NCI-H526 (cell line): ENCODE measurements at places on chromosomes 4 and X.

- no peak for DNase-seq
Measured at GRCh38 chr4:99275885-99276284, 14.9 kb downstream of the ADH1A start.

GRCh38 chr4:109091727-109092409, 210.6 kb downstream of the COL25A1 start:
- DNase-seq, result no peak

GRCh38 chrX:100090931-100091330, 319.1 kb downstream of the PCDH19 start:
- DNase-seq, result no peak

DNA sequence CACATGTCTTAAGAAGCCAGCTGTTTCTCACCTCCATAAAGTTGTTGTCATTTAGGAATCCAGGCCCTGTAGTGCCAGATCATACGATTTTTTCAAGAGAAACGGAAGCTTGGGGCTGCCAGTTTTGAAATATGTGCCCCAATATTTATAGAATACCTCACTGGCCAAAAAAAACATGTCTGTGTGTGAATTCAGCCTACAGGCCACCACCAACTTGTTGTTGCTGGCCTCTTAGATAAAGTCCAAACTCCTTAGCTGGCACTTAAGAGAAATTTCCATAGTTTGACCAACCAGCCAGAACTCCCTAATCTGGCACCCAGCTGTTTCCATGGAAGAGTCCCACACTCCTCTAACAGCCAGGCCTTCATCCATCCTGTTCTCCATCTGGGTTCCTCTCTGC, 74.1 kb downstream of the WDR19 start:
- no peak for DNase-seq

DNA sequence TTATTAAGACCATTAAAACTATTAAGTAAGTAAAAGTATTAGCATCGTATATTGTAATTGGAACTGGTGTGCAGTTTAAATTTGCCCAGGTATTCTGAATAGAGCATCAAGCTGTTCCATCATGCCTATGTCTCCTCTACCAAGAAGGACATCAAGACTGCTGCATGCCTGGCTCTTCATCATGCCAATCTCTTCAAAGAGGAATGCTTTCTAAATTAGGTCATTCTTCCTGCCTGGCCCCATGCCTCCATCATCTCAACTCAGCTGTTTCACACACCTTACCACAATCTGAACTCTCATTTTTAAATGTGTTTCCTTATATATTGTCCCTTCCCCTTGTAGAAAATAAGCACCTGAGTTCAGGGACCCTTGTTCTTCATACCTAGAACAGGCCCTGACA, 270.5 kb upstream of the PPARGC1A start:
- DNase-seq, result no peak

DNA sequence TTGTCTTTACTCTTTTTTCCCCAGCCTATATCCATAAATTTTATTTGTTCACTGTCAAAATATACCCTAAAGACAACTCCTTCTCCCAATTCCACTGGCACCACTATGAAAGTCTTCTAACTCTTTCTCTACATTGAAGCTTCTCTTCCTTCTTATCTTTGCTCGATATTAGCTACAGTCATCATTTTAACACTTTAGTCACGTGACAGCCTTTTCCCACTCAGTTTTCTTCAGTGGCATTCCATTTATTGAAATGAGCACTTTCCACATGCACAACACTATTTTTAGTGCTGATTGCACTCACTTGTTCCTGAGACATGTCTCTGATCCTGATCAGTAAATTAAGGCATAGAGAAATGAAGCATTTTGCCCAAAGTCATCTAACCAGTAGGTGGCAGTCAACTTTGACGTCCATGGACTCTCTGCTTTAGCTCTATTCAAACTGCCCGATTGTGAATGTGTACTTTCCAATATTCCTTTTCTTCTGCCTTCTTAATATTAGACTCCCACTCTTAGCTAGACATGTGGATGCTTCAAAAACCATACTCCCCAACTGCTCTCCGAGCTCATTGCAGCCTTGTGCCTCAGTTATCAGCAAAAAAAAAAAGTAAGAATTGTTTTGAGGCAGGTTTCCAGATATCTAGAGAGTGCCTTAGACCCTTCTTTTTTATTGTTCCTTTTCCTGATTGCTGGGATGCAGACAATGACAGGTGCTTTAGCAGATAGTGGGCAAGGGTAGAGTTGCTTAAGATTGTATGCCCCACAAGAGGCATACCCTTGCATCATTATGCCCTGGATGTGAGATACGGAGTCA, 394.4 kb upstream of the ADGRL3 start:
- peak; percentile 7 for DNase-seq

- no peak for DNase-seq
Measured at GRCh38 chr4:164188236-164188635, 565.7 kb upstream of the SMIM31 start.

DNA sequence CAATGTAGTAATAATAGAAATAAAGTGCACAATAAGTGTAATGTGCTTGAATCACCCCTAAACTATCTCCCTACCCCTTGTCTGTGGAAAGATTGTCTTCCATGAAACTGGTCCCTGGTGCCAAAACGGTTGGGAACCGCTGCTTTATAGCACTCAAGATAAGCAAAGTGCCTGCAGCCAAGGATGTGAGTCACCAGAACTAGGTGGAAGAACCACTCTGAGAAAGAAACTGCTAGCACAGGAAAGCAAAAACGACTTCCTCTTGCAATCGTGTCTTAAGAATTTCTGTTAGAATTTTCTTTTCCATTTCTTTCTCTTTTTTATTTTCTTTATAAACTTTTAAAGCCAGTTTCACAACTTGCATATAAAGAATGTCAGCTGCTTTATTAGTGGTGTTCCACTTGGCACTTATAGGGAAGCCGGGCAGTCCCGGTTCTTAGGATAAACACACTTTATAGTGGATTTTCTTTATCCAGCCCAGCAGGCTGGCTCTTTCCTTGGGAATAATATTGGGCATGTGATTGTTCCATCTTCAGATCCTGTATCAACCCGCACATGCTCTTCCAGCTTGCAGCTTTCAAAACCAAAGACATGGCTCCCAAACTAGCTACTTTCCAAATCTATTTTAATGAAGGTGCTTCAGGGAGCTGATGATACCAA, 32.3 kb upstream of the CXCL8 start:
- DNase-seq, result no peak

DNA sequence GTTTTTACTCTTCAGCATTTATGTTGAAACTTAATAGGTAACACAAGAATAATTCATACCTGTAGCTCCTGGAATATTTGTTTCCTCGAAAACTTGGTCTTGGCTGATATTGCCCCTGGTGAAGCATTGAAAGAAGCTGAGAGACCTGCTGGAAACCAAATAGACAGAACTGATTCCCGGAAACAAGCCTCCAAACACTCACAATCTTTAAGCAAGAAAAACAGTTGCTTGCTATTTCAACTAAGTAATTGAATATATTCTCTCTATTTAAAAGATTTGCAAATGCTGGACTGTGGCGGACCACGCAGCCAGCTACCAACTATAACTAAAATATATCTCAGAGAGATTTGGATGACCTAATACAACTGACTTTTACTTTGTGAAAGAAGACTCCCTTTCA, 3.6 kb downstream of the PCDH18 start:
- no peak for DNase-seq

GRCh38 chr4:78683352-78683751, 92.8 kb upstream of the BMP2K start:
- no peak for DNase-seq

GRCh38 chr4:11232015-11232414, 196.7 kb downstream of the HS3ST1 start:
- no peak for DNase-seq

GRCh38 chrX:110442635-110443034, 84.0 kb downstream of the RTL9 start:
- peak; percentile 9 for DNase-seq

DNA sequence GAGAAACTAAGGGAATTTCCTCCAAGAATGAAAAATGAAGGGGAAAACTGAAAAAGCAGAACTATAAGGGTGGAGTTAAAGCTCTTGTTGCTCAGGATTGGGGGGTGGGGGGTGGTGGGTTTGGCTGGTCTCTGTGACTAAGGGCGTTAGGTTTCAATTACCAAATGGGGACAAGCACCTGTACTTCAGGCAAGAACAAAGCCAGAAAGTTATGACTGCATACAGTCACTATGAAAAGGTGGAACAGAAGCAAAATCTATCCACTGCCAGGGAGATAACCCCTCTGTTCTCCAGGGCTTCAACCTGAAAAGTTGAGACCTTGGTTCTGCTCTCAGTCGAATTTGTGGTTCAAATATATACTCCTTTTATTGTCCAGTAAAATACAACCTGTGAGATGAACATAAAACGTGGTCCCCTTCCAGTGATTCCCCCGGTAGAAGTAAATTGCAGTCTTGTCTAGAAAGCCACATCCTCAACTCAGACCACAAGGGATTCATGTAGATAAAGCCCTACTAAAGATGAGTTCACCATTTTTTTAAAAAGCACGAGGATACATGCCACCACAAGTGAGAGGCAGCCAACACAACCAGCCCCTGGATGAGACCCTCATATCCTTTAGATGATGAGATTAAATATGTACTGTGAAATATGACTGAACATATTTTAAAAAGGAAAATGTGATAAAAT, 257.1 kb upstream of the RPS6KA3 start:
- no peak for DNase-seq

GRCh38 chr4:84167564-84167963, 331.5 kb downstream of the NKX6-1 start:
- peak; percentile 0 for DNase-seq

GRCh38 chrX:40273356-40274050, 175.7 kb upstream of the BCOR start:
- no peak for DNase-seq

- DNase-seq, result peak; percentile 13
Measured at GRCh38 chr4:2907706-2908293, 55.4 kb downstream of the NOP14 start.

GRCh38 chrX:49039598-49040375, 3.4 kb downstream of the TFE3 start:
- DNase-seq, result peak; percentile 41

DNA sequence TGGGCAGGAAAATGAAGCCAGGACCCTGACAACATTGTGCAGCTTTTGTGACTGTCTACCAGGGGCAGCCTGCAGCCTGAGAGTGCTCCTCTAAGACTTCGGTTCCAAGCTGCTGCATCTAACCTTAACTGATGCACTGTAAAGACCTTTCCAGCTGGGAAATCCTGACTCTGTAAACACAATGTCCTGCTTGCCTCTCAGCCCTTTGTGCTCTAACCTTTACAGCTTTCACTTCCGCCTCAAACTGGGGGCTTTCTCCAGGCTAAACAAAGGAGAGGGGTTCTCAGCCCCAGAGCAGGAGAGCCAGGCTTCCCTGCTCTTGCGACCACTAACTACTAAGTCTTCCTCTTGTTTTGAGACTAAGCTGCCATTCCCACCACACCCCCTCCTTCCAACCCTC, 19.3 kb upstream of the RASL11B start:
- DNase-seq, result no peak

- DNase-seq, result no peak
Measured at GRCh38 chr4:146247356-146247755, 33.0 kb downstream of the REELD1 start.

DNA sequence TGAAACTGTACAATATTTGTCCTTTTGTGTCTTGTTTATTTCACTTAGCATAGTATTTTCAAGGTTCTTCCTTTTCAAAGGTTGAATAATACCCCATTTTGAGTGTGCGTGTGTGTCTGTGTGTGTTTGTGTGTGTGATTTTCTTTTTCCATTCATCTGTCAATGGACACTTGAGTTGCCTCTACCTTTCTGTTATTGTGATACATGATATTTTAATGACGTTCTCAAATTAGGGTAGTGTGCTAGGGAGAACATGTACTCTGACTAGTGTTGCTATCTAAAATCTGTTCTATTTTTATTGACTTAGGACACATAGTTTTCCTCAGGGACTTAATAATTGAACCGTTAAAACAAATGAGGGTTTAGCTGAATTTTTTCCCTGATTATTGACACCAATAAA, 9.9 kb downstream of the MMRN1 start:
- no peak for DNase-seq

GRCh38 chrX:71533851-71534561, 1.1 kb downstream of the OGT start:
- peak; percentile 60 for DNase-seq

DNA sequence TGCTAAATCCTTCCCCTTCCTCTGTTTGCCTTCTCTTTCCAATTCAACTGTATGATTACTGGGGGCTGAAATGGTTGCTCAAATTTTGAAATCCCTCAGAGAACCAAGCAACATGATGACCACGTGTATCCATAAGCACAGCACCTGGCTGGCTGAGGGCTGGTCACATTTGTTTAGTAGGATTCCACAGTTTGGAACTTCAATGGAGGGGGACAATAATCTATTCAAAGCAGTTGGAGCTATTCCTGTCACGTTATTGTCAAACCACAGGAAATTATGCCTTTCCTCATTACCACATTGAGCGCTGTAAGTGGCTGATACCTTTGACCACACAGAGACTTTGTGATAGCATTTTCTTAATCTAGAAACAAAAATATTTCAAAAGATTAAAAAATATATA, 7.0 kb downstream of the TMSB4X start:
- peak; percentile 65 for DNase-seq

- no peak for DNase-seq
Measured at GRCh38 chrX:275967-276580, 5.1 kb upstream of the PLCXD1 start.

DNA sequence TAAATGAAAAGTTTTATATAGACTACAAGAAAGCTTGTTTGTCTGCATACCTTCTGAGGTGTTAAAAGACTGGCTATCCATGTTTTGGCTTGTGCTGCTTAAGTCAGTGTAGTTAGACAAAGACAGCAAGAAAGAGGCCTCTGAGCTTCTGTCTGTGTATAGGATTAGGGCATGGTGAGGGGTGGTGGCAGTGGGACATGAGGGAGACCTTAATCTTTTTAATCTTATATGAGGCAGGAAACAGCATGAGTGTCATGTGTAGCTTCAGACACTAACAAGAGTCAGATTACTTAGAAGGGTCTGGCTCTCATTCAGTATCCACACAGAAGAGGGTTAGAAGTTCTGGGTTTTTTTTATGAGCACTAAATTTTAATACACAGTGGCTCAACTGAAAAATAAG, 213.3 kb downstream of the GABRG1 start:
- DNase-seq, result no peak

DNA sequence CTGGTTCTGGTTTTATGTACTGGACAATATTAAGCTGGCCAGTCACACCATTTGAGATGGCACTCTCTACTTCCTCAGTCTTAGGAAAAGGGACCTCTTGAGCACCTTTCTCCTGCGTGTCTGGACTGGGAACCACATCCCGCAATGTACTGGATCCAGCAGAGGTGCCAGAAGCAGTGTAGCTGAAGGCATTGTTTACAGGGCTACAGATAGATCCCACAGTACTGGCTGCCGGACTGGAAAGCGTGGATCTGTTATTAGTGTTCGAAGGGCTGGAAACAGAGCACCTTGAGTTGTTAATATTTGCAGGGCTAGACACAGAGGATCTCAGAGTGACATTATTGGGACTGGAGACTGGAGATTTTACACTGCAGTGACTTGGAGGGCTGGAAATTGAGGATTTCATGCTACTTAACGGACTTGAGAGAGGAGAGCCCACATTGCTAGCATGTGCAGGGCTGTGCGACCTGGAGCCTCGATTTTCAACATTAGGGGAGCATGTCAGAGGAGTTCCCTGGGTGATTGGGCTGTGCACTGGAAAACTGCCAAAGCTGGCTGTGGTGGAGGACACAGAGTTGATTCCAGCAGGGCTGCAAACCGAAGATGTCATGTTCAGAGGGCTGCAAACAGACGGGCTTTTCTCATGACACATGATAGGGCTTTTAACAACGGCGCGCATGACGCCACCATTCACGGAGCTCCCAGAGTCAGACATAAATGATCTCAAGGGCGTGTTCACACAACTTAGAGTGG, 6.4 kb downstream of the NR3C2 start:
- DNase-seq, result no peak

GRCh38 chr4:105126311-105127169, 20.1 kb upstream of the TET2 start:
- DNase-seq, result no peak

- no peak for DNase-seq
Measured at GRCh38 chr4:54877006-54877405, 219.2 kb downstream of the KIT start.
